NT2/D1 (cell line): ENCODE measurements at places on chromosomes 1 and 21.

DNA sequence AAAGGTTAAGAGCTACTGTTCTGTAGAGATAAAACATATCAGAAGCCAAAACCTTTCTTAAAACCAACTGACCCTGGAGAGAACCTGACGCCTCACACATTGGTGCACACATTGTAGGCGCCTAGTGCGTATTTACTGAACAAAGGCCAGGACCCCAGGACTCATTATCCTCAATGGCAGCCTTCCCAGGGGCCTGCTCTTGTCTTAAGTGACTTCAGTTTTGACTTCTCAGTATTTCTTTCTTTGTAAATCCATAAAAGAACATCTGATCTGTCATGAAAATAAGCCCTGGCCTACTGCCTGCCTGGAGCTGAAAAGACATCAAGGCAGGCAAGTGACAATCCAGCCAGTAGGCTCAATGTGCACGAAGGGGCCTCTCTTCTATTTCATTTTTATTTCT, 27.6 kb downstream of the ABCA4 start:
- no peak for DNase-seq

- no peak for DNase-seq
Measured at GRCh38 chr21:42925114-42925926, at the start of gene ERVH48-1. Gene ERVH48-1, minus strand, starts transcription at chr21:42925630. Its CDS starts 6,624 bp downstream, at chr21:42919006.

- DNase-seq, result no peak
Measured at GRCh38 chr1:114342376-114342775, 168.6 kb downstream of the TRIM33 start.

DNA sequence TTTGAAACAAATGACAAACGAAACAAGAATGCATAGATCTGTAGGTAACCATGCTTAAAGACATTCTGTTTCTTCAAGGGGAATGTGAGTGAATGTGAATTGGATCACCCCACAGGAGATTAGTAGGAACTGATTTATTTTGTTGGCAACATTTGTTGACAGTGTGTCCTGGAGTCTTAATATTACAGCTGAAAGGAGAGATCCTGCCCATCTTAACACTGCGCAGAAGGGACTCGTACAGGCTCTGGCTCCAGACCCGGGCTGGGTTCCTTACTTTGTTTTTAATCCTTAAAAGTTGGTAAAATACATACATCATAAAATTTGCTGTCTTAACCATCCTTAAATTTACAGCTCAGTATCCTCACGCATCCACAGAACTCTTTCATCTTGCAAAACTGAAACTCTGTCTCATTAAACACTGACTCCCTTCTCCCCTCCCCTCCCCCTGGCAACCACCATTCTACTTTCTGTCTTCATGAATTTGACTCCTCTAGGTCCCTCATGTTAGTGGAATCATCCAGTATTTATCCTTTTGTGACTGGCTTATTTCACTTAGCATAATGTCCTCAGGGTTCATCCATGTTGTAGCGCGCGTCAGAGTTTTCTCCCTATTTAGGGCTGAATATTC, 74.1 kb downstream of the GALNT2 start:
- DNase-seq, result no peak

GRCh38 chr1:113552244-113552643, 161.9 kb downstream of the MAGI3 start:
- DNase-seq, result no peak

DNA sequence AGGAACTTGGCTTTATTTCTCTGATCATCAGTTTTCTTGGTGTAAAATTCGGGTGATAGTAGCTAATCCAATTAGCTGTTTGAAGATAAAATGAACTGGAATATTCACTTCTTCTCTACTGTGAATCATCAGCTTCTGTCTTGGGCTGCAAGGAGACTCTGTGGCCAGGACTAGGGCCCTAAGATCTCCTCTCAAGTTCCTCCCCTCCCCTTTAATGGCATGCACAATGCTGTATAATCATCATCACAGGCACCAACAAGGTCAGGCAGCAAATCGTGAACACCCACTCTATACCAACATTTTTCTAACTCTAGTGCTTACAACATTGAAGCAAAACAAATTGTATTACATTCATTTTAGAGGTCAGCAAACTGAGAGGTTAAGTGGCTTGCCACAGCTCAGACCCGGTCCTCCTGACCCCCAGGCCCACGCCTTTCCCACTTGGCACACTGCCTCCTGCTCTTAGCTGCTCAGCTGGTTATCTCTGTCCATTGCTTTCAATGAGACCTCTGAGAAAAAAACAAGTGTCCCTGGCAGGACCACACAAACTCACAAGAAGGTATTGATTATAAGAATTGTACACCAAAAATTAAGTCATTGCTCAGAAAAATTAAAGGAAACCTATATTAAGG, 31.8 kb downstream of the LRRC52 start:
- DNase-seq, result no peak

DNA sequence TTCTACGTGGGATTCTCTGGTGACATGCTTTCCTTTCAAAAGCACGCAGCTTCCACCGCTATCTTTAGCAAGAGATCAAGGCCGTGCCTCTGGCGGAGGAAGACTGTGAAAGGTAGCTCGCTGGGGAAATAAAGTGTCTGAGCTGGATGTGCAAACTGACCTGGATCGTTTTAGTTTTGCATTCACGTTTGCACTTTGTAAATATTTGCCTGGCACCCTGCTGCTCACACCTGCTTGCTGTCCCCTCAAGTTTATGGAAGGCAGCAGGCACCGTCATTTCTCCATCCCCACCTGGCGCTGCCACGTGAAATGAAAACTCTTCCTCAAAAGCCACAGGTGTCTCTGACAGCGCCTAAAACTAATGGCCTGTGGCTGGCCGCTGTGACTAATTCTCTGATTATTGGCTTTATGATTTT, 44.0 kb upstream of the TARDBP start:
- no peak for DNase-seq

DNA sequence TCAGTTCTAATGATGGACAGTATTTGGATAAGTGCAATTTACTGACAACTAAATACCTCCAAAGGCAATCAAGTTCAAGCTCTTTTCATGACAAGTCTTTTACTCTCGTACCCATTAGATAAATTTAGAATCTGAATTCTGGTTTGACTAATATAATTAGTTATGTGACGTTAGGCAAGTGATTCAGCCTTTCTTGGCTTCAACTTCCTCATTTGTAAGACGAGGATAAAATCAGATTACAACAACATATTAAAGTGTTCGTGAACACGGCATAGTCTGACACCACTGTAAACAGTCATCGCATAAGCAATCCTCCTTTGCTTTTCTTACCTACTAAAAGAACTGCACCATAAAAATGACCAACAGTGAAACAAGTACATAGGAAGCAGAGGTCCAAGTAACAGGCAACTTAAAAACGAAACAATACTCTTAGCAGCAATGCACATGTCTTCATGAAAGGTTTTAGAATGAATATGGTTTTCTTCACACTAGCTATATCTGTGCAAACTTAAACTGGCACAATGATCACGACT, 25.7 kb downstream of the COA6 start:
- DNase-seq, result no peak
